ENCODE measurements at places on chromosomes 3 and 15.

- DNase-seq = no peak
Measured at GRCh38 chr15:67843571-67844387, 3.9 kb upstream of the RNU6-1 start.

GRCh38 chr3:22045882-22046281, 294.9 kb upstream of the ZNF385D start:
- DNase-seq = no peak

GRCh38 chr15:34436126-34436955, 1.3 kb downstream of the GOLGA8A start:
- no peak for DNase-seq

DNA sequence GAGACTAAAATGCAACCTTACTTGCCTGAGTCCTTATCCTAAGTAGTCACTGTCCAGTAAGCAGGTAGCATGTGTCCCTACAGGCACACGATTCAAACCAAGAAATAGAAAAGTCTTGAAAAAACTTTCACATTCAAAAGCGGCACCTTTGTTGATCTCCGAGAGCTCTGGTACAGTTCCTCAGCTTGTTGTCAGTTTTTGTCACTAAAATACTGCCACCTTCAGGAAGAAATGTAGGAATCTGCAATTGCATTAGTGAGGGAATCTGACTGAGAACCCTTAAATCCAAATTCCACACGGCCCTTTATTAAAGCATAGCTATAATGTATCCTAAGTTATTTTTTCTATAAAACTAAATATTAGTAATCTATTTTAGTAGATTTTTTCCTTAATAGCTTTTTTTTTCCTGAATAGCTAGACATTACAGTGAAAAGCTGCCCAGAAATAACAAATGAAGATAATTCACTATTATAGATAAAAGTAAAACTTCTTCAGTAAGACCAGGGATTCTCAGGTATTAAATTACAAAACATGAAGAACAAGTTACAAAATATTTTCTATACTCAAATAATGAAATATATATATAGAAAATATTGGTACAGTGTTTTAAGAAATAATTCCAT, 44.0 kb downstream of the CCDC54 start:
- DNase-seq = peak; percentile 35

GRCh38 chr3:146395164-146395563, 74.2 kb downstream of the PLSCR2 start:
- no peak for DNase-seq

Measured in C1 segment of cervical spinal cord (tissue), 14 donors.